ENCODE measurements at places on chromosomes 11 and 22.

GRCh38 chr11:127074151-127074761 is 73.7 kb upstream of the KIRREL3 start:
- peak; percentile 69 for DNase-seq

DNA sequence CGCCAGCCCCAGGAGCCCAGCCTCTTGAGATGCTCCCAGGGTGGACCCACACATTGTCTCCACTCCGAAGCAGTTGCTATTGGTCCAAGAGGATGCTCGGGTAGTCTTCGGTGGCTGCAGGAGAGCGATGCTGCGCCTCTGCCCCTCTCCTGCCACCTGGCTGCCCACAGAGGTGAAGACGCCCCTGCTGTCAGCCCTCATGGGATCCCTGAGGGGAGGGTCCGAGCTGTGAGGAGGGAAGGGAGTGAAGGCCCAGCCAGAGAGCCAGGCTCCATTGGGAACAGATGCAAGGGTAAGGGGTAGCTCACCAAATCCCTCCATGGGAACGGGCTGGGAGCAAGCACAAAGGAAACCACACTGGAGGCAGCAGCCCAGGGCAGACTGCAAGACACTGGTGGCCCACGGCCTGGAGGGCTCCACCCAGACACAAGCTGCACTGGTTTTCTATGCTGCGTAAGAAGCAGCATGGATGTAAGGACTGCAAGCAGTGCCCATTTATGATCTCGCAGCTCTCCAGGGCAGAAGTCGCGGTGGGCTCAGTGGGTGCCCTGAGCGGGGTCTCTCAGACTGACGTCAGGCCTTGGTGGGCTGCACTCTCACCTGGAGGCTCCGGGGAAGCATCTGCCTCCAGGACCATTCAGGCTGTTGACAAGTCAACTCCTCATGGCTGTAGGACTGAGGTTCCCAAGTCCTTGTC is 15.7 kb downstream of the TSPAN32 start:
- DNase-seq = no peak

- DNase-seq = no peak
Measured at GRCh38 chr11:94424662-94425061, 23.4 kb upstream of the GPR83 start.

DNA sequence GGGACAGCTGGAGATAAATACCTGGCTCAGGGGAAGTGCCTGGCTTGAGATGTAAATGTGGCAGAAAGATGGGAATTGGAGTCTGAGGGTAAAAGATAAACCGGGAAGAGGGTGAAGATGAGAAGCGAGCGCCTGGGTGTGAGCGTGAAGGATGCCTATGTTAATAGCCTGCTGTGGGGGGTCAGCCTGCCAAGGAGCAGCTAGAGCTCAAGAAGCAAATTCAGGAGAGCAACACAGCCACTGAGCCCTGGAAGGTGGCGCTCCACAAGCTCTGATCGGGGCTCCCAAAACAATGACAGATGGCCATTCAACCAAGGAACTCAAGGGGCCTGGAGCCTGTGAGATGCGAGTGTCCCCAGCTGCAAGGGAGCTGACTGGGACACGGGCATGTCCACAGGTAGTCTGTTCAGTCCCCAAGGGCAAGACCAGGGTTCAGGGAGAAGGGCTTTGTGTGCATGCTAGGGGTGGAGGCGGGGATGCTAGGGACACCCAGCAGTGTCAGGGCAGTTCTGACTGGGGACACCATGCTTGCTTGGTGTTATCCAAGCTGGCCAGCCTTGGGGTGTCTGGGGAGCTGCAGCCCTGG is 2.8 kb downstream of the GSC2 start:
- no peak for DNase-seq

DNA sequence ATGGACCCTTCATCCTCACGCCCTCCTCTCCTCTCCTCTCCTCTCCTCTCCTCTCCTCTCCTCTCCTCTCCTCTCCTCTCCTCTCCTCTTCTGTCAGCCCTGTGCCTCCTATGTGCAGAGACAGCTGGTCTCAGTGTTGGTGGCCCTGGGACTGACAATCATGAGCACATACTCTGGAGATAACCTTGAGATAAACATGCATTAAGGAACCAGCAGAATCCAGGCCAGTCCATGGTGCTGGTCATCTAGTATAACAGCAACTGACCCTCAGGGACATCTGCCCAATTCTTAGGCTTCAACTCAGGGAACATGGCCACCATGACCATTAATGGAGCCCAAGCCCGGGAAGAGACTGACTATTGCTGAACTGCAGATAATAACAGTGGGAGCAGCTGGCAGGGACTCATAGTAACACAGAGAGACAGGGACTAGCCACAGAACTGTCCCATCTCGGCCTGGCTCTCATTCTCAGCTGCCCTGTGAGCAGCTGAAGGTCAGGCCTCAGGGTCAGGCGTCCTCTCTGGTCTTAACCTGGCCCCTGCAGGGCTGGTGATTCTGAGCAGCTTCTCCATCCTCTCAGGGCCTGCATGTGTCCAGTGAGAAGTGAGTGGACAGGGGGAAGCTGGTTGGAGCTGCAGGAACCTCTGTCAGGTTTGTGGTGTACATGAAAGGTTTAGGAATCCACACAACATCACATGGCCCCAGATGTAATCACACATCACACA is 45.4 kb downstream of the GGTLC2 start:
- no peak for DNase-seq

DNA sequence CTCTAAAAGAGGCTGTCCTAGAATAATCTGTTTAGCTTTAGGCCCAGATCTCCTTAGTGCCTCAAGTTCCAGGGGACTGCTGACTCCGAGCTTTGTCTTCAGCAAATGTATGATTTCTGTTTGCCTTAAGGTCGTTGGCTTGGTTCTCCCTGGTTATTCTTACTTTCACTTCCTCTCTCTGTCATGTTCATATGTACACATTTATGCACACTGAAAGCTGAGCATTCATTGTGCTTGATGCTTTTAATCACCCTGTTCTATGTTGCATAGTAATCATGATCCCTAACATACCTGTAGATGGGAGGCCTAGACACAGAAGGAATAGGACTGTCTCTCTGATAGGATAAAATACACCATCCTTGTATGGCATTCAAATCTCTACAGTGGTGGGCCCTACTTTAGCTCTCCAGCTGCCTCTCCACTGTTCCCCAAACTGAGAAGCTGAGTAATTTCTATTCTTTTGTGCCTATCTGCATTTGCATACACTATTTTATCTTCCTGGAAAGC is 7.2 kb downstream of the PPFIBP2 start:
- no peak for DNase-seq

DNA sequence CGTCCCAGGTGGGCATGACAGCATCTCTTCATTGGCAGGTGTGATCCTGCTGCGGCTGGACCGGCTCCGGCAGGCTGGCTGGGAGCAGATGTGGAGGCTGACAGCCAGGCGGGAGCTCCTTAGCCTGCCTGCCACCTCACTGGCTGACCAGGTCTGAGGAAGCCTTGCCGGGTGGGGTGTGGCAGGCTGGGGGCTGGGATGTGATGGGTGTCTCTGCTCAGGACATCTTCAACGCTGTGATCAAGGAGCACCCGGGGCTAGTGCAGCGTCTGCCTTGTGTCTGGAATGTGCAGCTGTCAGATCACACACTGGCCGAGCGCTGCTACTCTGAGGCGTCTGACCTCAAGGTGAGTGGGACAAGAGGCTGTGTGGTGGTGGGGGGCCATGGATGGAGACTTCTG is 3.5 kb downstream of the LARGE2 start:
- no peak for DNase-seq

GRCh38 chr11:69817265-69818230 is 1.7 kb downstream of the FGF3 start:
- no peak for DNase-seq

DNA sequence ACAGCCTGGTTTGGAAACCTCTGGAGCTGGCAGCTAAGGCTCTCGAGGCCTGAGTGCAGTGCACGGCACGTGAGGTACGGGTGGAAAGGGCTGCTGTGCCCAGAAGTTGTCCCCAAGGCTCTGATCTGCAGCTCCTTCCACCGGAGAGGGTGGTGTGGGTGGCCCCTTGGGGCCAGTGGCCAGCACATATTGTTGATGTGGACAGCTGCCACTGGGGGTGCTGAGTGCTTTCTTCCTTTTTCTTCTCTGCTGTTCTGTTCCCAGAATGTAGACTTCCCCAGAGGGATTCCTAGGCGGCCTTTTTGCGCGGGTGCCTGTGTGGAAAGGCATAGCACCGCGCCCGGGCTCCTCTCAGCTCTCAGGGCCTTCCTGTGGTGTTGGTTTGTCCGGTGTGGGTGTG is 1476.5 kb downstream of the TBC1D22A start:
- no peak for DNase-seq

- DNase-seq = no peak
Measured at GRCh38 chr11:15333407-15333806, 218.7 kb downstream of the INSC start.

GRCh38 chr11:46149342-46149741 is 28.1 kb upstream of the PHF21A start:
- no peak for DNase-seq

- no peak for DNase-seq
Measured at GRCh38 chr11:97461934-97462333, 1072.1 kb downstream of the JRKL start.

DNA sequence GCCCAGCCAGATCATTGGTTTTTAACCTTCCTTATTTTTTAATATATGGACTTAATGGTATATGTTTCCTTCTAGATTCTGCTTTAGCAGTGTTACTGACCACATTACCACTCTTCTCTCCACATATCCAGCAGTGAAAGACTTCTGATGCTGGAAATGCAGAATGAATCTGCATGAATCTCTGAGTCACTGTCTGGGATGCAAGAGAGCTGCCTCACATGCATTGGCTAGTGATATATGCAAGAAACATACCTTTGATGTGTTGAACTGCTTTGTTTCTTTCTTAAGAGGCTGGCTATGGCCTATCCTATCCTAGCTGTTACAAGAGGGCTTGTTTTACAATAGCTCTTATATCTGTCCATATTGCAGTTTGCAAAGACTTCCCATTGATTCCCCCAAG is 16.6 kb upstream of the AMPD3 start:
- no peak for DNase-seq

- DNase-seq = peak; percentile 94
Measured at GRCh38 chr22:35840302-35840739, 122.6 kb downstream of the APOL5 start.

DNA sequence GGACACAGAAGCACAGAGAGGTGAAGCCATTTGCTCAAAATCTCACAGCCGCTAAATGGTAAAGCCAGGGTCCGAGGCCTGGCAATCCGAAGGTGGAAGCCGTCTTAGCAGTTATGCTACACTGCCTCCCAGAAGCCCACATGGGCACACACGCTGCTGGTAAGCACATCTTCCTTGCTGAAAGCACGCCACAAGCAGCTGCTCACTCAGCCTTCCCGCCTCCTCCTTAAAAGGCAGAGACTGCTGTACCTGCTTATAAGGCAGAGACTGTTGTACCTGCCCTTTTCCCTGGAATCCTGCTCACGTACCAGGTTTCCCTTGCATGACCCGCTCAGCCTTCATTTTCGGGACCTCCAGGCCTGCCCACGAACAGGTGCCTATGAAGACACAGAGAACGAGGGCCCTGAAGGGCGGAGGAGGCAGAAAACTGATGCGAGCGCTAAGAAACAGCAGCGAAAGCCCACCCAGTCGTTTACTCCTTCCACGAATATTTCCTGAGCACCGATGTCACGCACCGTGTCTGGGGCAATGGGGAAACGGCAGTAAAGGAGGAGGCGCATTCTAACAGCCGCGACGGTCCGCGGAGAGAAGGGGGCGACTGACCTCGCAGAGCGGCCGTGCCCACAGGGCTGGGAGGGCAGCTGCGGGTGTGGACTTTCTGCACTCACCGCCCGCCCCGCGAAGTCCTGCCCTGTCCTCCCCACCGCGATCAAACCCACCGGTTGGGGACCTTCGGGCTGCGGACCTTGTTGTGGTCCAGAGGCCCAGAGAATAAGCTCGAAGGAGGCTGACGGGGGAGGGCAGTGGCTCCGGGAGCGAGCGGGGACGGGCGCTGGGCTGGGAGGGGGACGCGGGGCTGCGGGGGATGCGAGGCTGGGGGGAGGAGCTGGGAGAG is 13.0 kb downstream of the SPATA19 start:
- no peak for DNase-seq

DNA sequence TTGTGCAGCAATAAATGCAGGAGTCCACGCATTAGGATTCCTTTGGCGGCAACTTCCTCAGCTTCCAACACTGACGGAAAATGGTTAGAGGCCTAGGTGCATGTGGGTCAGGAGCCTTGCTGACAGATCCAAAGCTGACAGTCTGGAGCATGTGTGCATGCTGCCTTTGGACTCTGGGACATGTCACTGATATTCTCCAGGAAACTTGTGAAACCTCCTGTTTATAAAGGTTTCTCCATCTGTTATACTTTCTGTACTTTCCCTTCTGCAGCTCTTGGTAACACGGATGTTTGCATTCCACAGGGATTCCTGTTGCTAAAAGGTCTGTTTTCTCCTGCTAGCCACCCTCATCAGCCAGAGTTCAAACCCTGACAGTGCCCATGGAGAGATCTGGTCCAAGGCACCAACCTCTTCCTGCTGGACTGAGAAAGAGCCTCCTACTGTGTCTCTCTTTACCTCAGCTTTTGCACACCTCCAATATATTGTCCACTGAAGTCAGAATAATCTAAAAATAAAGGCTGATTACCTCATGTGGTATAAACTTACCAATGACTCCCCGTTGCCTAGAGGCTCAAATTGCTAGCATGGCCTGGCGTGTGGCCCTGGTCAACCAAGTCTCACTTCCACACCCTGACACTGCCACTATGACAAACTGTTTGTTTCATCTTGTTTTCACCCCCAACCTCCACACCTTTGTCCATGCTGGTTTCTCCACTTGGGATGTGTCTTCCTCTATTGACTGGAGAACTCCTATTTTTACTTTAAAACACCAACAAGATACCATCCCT is 31.1 kb upstream of the LYVE1 start:
- DNase-seq = no peak

DNA sequence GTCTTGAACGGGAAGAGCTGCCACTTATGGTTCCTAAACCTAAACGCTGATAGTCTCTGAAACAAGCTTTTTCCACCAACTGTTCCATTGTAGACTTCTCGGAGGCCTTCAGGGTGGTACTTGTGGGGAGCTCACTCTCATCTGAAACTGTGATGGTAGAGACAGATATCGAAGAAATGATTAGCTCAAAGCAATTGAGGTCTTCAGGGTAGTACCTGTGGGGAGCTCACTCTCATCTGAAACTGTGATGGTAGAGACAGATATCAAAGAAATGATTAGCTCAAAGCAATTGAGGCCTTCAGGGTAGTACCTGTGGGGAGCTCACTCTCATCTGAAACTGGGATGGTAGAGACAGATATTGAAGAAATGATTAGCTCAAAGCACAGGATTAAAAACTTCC is 175.7 kb downstream of the SWAP70 start:
- no peak for DNase-seq

DNA sequence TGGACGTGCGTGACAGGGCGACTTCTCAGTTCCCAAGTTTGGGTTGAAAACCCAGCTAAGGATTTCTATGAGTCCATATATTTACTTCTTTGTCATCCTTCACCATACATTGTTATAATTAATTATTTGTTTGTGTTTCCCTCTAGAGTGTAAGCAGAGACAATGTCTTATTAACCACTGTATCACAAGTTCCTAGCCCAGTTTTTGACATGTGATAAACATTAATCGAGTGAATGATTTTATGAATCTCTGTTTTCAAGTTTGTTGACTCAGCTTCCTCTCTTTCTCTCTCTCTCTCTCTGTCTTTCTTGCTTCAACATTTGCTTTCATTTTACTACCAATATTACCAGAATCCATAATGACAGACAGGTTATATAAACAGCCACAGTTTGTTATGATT is 1259.6 kb upstream of the TENM4 start:
- DNase-seq = no peak

Data from ACHN (cell line).